ENCODE measurements at places on chromosomes 13 and 19.
A peak's percentile ranks its signal among the peaks of the same experiment; 100 is the strongest.

DNA sequence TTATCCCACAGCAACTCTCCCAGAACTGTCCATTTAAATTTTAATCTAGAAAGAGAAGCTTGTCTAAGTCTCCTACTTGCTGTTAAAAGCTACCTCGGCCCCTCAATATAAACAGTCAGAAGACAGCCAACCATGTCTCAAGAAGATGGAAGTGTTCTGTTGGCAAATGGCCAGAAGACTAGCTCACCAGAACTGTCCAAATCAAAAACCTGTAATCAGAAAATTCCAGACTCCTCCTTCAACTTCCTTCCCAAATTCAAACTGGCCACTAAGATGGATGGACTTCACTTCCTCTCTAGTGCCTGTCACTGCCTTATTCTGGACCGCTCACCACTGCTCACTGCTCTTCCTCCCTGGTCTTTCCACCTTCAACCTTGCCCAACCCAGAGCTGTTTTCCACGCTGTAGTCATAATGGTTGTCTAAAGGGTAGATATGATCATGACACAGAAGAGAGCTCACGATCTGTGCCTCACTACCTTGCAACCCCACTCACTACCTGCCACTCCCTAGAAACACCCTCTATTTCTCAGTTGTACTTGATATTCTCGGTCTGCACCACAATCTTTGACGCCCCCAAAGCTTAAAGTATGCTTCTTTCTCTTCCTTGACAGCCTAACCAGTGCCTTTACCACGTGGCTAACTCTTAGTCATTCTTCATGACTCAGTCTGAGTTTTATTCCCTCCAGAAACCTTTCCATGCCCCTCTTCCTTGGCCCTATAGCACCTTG lies 9.2 kb downstream of the FGF14 start:
- peak; percentile 11 for DNase-seq

DNA sequence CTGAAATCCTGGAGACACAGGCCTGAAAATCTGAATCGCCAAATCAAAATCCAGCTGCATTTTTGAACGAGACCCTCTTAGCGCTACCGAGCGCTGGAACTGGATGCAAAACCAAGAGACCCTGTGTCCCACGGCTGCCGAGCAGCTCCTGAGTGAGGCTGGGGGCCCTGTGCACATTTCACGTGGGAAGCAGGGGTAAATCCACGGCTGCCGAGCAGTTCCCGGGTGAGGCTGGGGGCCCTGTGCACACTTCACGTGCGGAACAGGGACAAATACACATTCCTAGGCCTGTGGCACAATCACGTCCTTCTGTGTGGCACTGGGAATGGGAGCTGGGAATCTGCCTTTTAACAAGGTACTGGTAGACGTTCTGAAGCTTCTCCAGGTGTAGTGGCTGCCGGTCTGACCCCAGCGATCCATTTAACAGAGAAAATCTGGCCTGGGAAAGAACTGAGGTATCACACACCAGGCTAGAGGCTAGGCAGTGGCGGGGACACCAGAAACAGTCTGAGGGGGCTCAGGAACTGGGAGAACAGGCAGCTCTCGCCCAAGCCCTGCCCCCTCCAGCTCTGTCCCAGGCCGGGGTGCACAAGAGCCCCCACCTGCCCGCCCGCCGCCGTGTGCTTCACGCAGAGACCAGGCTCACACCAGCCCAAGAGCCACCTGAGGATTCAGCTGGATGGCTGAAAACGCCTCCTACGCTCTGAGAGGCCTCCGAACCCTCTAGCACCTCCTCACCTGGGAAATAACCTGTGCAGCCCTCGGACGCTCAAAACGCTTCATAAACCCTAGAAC lies 11.0 kb upstream of the C2CD4C start:
- DNase-seq: no peak

- no peak for DNase-seq
Observed at GRCh38 chr13:97944396-97945029, 9.0 kb upstream of the IPO5 start.

DNA sequence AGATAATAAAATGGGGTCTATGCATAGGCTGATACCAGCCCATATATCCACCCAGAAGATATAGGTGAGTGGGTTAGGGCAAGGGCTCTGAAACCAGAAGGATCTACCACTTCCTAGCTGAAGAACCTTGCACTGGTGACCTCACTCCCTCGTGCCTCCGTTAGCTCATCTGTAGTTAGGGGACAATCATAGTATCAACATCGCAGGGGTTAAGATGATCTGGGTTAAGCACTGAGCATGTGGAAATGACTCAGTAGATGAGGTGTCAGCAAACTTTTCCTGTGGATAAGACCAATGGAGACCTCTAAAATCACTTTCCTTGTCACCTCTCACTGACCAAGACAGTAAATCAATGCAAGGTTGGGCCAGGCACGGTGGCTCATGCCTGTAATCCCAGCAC lies 30.5 kb downstream of the TNFSF14 start:
- DNase-seq: peak; percentile 71

- DNase-seq: no peak
Observed at GRCh38 chr13:49652355-49653305, 24.3 kb downstream of the ARL11 start.

- DNase-seq: no peak
Observed at GRCh38 chr13:60384911-60385310, 12.1 kb upstream of the TDRD3 start.

DNA sequence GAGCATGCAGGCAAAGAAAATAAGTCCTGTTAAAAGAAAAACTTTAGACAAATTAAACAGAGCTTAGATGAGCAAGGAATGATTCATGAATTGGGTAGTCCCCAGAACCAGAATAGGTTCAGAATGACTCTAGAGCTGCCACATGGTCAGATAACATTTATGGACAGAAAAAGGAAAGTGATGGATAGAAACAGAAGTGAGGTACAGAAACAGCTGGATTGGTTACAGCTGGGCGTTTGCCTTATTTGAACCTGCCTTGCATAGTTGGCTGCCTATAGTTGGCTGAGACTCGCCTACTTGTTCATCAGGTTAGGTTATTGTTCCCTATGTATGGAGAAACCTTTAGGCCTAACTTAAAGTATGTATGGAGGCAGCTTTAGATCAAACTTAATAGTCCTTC lies 35.4 kb downstream of the WDFY2 start:
- no peak for DNase-seq

- DNase-seq: no peak
Observed at GRCh38 chr13:39397226-39397895, 205.6 kb downstream of the LHFPL6 start.

DNA sequence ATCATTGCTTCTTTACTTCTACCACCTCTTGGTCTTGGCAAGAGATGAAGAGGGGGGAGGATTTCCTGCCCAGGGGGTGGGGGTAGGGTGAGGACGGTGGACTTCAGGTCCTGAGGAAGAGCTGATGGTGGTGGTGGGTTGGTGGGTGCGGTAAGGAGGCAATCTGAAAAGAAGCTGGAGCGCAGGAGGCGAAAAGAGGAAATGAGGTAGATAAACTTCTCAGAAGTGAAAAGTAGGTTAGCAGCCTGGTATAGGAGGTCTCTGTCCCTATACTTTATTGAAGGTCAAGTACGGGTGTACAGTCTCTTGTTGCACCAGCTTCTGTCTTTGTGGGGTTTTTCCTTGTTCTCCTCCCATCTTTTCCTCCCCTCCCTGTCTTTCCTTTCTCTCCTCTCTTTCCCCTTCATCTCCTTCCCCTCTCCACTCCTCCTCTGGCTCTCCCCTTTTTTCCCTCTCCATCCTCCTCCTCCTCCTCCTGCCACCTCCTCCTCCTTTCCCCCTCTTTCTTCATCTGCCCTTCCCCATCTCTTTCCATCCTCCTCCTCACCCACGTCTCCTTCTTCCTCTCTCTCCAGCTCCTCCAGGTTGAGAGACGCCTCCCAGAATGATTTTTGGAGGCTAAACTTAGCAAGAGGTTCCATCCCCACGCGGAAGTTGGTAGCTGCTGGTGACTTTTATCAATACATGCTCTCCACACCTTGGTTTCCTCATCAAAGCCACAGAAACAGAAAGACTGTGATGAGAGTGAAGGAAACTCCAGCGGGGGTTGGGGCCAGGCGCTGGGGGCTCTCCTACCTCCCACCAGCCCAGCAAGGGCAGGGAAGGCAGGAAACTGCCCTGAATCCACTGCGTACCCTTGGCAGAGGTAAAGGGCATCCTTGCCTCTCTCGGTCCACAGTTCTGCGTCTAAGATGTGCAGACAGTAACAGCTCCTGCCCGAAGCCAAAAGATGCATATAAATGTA lies 15.3 kb downstream of the TNFSF14 start:
- no peak for DNase-seq

DNA sequence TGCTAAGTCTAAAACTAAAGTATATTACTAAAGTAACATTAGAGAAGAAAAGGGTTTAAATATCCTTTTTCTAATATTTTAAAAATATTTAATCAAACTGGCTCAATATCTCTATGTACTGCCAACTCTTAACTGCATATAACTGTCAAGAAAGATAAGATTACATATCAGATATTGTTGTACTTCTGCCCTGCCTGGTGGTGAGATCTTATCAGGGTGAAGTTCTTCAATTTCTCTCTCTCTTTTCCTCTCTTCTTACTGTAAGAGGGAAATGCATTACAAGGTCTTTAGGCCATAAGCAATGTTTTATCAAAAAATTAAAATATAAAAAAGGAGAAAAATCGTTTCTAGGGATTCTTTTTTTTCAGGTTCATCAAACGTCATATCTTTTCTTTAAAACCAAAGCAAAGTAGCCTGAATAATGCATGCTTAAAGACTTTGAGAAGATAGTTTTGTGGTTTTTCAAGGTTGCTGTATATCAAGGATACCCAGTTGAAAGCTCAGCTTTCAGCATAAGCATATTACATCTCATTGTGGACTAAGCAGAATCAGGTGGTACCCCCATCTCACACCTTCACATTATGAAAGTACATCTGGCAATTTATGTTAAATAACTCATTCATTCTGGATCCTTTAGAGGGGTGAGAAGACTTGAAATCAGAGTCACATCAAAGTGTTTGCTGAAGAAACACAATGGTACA lies 1625.7 kb upstream of the SLC10A2 start:
- no peak for DNase-seq

DNA sequence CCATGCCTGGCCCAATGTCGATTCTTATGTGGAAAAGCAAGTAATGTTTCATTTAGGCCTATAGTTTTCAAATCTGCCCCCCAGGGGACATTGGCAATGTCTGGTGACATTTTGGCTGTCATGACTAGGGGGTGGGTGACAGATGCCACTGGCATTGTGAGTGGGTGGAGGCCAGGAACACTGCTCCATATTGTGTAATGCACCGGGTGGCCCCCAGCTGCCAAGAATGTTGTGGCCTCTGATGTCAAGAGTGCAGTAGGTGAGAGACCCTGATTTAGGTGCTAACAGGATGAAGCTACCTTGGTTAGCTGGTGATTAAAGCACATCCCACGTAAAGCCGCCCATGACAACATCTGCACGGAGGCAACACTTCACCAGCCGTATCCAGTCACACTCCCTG lies 10.8 kb downstream of the C19orf44 start:
- no peak for DNase-seq

GRCh38 chr13:113566227-113566561 lies 18.4 kb upstream of the TFDP1 start:
- DNase-seq: no peak

DNA sequence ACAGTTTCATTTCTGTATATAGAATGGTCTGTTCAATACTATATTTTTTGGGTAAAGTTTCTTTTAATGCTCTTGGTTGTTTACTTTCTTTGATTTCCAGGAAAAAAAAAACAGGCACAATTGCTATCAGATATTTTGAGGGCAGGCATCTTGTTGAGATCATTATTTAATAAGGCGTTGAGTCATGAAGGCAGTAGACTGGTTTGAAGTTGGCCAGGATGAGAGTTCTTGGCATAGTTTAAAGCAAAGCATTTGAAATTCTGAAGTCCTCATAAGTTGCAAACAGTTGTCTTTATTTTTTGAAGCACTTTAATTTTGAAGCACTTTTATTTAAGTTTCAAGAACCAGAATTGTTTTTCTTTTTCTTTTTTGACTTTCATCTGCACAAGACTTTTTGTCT lies 2.6 kb upstream of the ZNF175 start:
- DNase-seq: no peak

- no peak for DNase-seq
Observed at GRCh38 chr13:74646091-74646490, 511.9 kb upstream of the KLF12 start.

GRCh38 chr13:75675421-75675820 lies 39.3 kb downstream of the LMO7 start:
- no peak for DNase-seq

- DNase-seq: no peak
Observed at GRCh38 chr13:50761406-50761805, 82.1 kb downstream of the DLEU7 start.

DNA sequence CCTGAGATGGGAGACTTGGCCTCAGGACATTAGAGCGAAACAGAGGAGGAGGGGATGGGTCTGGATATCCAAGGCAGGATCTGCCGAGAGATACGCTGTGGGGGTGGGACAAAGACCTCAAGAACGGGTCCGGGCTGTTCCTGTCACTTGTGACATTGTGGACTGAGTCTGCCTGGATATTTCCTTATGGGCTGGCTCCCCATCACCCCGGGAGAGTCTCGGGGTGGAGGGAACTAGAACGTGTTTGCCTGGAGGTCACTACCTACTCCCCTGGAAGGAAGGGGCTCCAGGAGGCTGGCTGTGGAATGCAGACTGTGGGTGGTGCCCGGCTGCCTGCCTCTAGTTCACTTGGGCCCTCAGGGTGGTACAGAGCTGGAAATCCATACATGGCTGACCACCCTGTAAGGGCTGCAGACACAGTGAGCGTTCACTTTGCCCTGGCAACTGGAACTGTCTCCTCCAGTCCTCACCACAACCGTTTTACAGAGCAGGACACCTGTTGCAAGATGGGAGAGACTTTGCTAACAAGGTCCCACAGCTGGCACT lies 26.4 kb downstream of the DNM2 start:
- DNase-seq: no peak

DNA sequence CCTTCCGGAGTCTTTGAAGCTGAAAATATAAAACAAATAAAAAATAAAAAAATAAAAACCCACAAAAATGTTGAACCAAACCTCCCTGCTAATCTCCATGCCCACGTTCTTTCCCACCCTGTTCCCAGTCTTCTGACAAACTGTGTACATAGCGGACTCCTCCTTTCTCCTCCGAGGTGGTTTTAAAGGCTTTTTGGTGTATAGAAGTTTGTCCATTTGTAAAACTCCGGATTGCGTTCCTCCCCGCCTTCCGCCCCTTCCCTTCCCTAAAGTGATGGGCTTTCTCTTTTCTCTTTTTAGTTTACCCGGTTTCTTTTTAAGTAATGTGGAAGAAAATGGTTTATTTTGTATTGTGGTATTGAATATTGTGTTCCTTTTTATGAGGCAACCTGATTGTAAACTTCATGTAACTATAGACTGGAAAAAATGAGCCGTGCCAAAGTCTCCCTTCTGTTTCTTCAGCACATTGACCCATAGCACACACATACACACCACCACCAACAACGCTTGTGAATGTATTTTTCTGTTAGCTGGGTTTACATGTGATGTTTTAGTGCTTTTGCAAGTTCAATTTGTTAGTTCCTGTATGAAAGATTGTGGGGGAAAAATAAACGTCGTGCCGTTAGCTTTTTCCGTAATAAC lies 4.4 kb downstream of the ZIC2 start:
- DNase-seq: no peak

DNA sequence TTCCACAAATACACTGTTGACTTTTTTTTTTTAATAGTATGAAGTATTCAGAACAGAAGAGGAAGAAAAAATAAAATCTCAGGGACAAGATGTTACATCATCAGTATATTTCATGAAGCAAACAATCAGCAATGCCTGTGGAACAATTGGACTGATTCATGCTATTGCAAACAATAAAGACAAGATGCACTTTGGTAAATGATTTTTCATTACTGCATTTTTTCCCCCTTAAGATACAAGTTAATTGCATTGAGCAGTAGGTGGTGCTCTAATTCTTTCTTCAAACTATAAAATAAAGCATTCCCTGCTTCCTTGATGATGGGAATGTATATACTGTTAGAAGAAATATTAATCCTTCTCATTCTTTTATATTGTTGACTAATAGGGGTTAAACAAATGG lies 17.1 kb downstream of the UCHL3 start:
- peak; percentile 25 for DNase-seq

- DNase-seq: no peak
Observed at GRCh38 chr13:22773465-22773864, 407.3 kb upstream of the SGCG start.
